ENCODE measurements at places on chromosomes 1 and 21. TPM values are rescaled to one million over a fixed set of nuclear protein-coding genes. Genes with fewer than 3 reads are reported as not detected.

- peak; percentile 19 for DNase-seq
Observed at GRCh38 chr1:160459687-160460086, 59.3 kb downstream of the VANGL2 start.

Gene OPRD1
- total RNA-seq, result not detected

DNA sequence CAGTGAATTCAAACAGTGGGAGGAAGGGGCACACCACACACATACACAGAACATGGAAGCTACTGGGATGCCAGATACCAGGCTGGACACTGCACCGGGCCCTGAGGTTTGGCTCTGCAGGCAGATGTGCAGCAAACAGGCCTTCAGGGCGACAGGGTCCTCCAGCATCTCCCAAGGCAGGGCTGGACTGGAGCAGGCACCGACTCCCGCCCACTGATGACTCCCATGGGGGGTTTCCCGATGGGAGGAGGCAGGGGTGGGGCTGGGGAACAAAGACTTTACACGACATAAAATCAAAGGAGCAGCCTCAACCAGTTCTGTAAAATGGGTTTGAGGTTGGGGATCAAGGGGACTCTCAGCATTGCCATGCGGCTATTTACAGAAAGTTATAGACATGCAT, 118.1 kb downstream of the SYT2 start:
- no peak for DNase-seq

GRCh38 chr1:17335821-17336710, 28.1 kb downstream of the PADI4 start:
- DNase-seq, result no peak

- no peak for DNase-seq
Observed at GRCh38 chr1:10938741-10939417, 73.6 kb upstream of the TARDBP start.
